ENCODE measurements at places on chromosomes 6 and 20.

- DNase-seq = no peak
These were observed 14.0 kb upstream of the SCGN start for GRCh38 chr6:25637960-25638434.

DNA sequence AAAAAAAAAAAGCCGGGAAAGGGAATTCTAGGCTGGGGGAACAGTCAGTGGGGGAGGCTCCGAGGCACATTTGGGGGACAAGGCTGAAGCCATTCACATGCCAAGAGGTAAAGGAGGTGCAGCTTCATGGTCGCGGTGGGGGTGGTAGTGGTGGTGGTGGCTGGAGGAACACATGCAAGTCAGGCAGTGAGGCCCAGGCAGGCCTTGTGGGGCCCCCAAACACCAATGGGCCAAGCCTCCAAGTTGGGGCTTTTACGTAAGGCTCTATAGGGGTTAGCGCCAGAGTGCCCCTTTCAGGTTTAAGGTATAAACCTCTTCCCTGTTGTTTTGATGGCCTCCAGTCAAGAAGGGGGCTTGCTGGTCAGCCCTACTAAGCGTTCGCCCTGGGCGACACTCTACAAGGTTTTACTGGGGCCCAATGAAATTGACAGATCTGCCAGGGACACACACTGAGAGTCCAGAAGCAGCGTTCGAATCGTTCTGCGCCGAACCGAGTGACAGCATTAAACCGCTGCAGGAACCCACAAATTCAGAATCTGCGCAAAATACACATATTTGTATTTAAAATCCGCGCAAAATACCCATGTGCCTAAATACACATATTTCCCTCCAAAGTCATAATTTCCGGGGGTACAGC lies 818 bp upstream of the AP5S1 start:
- no peak for DNase-seq

DNA sequence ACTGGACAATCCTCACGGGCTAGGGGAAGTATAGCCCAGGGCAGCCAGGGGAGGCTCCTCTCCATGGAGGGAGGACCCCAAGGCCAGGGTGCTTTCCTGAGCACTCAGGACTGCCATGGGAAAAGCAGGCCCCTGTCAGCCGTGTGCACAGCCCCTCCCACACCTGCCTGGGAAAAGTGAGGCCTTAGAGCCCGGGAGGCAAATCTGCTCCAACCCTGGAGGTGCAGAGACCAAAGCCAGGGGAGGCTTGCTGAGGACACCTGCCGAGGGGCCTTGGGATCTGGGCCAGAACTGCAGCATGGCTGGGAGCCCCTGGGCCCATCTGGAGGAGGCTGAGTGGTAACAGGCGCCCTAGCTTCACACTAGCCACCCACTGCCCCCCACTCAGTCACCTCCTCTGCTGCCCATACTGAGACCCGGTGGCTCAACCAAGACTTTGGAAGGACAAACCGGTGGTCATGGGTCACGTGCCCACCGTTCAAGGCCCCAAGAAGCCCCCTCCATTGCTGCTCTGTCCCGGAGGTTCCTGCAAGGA lies 55.2 kb downstream of the YTHDF1 start:
- DNase-seq = no peak

GRCh38 chr6:17156966-17157365 lies 55.1 kb downstream of the STMND1 start:
- no peak for DNase-seq

DNA sequence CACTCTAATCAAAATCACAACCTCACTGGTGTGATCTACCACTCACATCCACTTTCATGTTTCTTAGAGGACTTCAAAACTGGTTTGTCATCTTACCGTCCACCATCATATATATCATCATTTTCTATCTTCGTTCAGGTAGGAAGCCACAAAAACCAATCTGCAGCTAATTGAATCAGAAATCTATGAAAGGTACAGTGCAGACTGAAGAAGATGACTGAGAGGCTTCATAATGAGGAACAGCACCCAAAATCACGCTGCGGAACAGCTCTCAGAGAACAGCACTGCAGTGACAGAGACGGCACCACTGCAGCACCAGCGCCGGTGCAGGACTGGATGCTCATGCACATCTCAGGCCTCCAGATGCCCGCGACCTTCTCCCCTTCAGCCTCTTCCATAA lies 13.0 kb downstream of the GMDS start:
- DNase-seq = no peak

- DNase-seq = no peak
These were observed 40.2 kb upstream of the IFNGR1 start for GRCh38 chr6:137259349-137259748.

GRCh38 chr20:4708856-4709255 lies 12.9 kb upstream of the PRND start:
- no peak for DNase-seq

DNA sequence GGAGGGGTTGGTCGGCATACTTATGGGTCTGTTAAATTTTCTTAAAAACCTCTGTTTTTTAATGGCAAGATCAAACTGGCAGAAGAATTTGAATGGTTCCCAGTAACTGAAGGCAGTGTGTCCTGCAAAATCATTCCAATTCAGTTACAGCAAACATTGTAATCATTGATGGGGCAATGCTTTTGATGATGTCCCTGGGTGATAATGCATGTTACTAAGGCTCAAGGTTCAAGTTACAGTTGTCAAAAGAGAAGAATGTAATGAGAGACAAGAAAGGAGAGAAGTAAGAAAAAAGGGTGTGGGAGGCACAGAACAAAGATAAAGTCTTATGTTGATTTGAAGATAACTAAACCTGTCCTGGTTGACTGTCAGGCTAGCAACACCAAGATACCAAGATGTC lies 54.9 kb downstream of the CEP162 start:
- DNase-seq = no peak
